AG08396 (cell line): ENCODE measurements at places on chromosomes 5 and 9.

- no peak for DNase-seq
Observed at GRCh38 chr9:132164604-132165362, 2.9 kb downstream of the NTNG2 start.

GRCh38 chr5:57532513-57533497, 50.2 kb upstream of the ACTBL2 start:
- peak; percentile 36 for DNase-seq

DNA sequence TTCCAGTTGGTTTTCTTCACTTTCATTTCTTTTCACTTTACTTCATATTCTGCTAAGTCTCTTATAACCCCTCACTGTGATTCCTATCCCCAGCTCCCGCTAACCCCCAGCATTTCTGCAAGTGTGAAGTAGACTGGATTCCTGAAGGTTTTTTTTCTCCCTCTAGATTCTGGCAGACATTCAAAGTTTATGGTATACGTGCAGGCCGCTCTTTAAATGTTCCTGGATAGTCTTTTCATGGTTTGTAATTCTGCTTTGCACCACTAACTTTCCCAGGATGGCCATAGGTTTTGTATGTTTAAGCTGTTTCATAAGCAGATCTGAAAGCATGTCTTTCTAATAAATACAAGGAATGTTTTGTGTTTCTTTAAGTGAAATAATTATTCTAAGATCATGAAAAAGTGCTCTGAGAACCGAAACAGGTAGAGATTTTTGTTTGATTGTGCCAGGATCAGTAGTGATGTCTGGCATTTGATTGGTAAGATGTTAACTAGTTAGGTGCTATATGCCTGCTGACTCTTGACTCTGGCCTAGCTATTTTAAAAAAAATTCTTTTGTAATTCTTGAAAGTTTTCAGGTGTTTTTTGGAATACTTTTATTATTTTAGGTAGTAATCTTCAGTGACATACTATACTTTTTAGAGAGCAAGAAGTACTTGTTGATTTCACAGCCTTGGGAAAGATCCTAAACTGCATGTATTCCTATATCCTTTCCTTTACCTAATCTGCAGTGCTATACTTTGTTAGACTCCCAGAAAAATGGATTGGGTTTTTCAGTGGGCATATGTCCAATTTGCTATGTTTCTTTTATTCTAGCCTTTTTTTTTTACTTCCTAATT, 29.7 kb downstream of the CNOT6 start:
- no peak for DNase-seq

- no peak for DNase-seq
Observed at GRCh38 chr9:114845373-114845772, 39.5 kb upstream of the TNFSF15 start.

DNA sequence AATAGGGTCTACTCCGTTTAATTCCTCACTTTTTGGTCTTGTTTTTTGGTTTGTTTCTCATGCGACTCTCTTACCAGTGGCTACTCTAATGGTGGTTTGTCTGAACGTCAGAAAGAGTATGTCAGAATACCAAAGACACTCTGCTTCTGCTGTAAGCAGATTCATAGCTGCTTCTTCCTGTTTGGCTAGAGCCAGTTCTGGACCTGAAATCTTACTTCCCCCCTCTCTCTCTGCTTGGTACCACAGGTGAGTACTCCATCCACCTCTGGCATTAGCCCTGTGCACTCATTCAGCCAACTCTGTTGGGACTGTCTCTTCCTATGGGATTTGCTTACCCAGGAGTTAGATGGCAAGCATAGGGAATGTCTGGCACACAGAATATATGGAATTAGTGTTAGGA, 6.6 kb downstream of the ZCCHC7 start:
- no peak for DNase-seq

DNA sequence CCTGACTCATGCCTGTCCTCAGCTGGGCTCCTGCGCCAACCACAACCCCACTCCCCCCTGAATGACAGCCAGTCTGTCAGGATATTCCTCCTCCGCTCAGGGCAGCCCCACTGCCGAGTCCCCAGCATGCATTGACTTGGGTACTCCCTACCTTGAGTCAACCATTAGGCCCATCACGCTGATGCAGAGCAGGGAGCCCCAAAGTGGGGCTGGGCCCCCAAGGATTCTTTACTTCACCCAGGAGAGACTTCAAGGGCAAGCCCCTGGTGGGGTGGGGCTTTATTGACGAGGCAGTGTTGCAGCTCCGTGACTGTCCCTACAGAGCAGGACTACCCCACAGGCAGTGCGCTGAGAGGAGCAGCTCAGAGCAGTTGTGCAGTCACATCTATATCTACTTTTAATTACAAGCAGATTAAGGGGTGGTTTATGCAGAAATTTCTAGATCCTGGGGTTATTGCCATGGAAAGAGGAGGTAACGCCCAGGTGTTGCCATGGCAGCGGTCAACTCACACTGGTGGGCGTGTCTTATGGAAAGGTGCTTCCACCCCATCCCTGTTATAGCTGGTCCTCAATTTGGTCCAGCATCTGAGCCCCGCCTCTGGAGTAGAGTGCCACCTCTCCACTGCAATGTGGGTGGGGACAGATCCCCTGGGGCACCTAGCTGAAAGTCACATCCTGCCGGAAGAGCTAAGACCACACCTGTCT, 32.1 kb upstream of the FCN1 start:
- no peak for DNase-seq

DNA sequence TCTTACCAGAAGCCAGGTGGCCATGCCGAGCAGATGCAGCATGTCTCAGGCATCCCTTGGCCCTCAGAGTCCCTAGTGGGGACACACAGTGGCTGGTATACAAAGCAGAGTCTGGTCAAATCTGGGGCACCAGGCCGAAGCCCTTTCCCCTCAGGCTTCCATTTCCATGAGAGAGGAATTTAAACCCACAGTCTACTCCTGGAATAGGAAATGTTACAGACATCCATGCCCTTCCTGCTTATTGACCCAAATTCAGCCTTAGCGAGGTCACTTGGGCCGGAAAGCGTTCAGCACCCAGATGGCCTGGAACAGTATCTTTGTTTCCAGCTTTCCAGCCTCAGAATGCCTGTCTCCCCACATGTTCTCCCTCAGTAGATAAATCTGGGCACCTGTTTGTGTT, 131.7 kb downstream of the PIP5K1B start:
- no peak for DNase-seq

DNA sequence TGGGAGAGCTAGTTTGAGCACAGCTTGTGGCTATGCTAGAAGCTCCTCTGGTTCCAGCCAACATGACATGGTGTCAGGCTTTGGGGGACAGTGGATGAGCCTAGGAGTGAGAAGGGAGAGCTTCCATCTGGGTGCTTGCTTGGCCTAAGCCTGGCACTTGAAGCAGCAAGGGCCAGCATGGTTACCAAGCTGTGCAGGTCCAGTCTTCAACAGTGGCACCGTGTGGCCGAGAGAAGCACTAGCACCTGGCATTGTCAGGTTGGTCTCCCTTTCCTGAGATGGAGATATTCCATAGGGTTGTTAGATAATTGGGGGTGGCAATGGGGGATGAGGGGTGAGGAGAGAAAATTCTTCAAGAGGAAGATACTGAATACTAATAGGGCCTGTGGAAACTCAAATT, 261.9 kb downstream of the PBX3 start:
- no peak for DNase-seq

DNA sequence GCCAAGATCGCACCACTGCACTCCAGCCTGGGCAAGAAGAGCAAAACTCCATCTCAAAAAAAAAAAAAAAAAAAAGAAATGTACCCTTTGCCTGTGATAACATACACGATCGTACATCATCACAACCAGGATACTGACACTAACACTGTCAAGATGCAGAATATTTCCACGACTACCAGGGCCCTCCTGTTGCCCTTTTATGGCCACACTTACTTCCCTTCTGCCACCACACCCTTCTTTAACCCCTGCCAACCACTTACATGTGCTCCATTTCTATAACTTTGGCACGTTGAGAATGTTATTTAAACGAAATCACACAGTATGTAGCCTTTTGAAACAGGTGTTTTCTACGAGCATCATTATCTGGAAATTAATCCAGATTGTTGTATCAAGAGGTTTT, 69.0 kb upstream of the OTULINL start:
- DNase-seq, result no peak

- no peak for DNase-seq
Observed at GRCh38 chr5:143011585-143011984, 241.4 kb downstream of the ARHGAP26 start.

DNA sequence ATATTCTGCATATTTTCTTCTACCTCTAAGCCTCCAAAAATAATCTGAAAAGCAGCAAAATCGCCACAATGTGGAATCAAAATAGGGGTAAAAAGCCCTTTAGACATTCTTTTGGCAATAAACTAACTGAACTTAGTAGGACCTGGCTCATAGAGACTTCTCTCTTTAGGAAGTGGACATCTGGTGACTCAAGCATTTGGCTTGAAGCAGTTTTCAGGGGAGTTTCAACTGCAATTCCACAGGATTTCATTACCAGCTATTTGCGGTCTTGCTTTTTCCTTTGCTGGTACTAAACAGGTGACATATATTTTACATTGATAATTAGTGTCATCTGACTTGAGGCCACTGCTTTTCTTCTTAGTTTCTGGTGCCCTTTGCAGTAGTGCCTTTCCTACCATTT, 173.2 kb upstream of the FBN2 start:
- no peak for DNase-seq
